ENCODE measurements at places on chromosomes 5 and 9.

DNA sequence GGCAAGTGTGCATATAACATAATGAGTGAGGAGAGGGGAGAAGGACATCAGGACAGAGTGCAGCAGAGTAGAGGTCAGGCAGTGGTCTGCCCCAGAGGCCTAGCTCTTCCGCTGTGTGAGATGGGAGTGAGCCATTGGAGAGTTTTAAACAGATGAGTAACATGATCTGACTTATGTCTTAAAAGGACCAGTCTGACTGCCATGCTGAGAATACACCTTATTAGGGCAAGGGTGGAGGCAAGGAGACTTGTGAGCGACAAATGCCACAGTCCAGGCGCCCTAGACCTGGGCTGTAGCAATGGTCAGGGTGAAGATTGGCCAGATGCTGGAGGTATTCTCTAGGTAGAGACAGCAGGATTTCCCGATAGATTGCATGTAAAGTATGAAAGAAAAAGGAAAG, 83.1 kb downstream of the WWC1 start:
- DNase-seq = no peak

- no peak for DNase-seq
Observed at GRCh38 chr9:31347082-31347617, 1037.3 kb upstream of the ACO1 start.

DNA sequence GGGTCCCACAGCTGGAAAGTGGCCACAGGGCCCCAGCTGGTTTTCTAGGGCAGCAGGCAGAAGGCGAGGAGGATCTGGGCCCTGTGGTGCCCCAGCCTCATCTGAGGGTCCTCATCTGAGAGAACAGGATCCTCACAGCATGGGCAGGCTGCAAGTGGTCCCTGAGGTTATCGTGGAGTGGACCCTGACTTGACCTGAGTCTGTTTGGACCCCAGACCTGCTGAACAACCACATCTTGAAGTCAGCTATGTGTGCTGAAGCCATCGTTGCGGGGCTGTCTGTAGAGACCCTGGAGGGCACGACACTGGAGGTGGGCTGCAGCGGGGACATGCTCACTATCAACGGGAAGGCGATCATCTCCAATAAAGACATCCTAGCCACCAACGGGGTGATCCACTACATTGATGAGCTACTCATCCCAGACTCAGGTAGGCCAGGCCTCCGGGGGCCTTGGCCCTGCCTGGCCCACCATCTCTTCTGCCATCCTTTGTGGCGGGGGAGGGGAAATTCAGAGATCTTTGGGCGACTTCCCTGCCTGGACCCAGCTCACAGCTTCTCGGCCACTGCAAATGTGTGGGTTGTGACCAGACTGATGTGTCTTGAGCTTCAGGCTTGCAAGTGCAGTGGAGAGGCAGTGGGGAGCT, 24.0 kb downstream of the TGFBI start:
- no peak for DNase-seq

- no peak for DNase-seq
Observed at GRCh38 chr9:13646500-13647021, 367.1 kb upstream of the MPDZ start.

DNA sequence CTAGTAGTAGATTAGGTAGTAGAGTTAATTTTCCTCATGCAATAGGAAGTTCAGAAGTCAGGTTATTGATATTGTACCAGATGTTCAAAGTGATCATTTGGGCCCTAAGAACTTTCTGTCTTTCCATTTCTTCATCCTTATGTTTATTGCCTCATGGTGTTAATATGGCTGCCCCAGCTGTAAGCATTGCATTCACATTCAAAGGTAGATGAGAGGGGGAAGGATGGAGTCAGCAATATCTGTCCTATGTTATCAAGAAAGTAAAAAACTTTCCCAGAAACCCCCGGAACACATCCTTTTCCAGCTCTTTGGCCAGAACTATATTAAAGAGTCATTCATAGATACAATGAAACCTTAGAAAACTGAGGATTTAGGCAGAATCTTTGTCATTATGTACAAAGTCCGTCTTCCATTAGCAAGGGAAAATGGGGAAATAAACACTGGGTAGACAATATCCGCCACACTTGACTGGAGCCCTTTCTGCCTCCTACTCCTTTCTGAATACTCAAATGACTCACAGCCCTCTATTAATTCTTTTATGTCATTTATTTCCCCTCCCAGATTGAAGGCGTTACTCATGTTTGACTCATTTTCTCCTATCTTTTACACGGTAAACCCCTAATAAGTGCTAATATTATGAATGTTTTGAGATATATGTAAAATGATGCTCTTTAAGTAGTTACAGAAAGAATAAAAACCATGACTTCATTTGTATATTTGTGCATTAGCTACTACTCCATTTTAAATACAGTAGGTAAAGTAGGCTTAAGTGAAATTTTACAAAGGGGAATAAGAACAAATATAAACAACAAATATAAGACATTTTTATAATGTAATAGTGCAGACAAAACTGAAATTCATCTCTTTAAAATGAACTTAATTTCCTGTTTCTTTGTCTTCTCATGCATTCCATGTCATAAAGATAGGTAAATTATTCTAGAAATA, 127.6 kb downstream of the SLF1 start:
- no peak for DNase-seq

DNA sequence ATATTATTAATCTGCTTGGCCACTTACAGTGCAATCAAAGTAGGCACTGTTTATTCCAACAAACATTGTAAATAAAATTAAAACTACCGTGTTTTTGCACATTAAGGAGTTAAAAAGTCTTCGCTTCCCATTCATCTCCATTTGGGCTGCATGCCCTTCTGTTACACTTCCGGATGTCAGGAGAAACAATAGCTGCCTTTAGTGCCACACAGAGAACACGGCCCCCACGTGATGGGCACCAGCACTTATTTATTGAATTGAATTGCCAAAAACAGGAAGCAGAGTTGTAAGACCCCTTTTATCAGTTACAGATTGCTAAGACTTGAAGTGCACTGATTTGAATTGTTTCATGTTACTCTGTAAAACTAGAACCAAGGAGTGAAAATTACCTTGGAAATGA, 80.4 kb downstream of the LHFPL2 start:
- DNase-seq = no peak

- DNase-seq = no peak
Observed at GRCh38 chr5:172504701-172505402, 50.5 kb upstream of the SH3PXD2B start.

DNA sequence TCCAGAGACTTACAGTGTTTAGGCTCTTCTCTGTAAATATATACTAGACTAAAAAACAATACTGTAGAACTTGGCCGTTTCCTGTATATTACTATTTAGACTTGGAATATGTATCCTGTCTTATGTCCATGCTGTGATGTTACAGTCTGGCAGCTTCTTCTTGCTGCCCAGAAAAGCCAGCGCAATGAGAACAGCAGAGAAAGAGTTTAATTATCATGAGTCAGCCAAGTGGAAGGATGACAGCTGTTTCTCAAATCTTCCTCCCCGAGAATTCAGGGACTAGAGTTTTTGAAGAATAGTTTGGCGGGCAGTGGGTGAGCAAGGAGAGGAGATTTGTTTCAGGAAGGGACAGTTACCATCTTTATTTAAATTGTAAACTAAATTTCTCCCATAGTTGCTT, 37.5 kb downstream of the NAA35 start:
- DNase-seq = no peak

- DNase-seq = no peak
Observed at GRCh38 chr5:22899341-22899740, 46.2 kb upstream of the CDH12 start.

DNA sequence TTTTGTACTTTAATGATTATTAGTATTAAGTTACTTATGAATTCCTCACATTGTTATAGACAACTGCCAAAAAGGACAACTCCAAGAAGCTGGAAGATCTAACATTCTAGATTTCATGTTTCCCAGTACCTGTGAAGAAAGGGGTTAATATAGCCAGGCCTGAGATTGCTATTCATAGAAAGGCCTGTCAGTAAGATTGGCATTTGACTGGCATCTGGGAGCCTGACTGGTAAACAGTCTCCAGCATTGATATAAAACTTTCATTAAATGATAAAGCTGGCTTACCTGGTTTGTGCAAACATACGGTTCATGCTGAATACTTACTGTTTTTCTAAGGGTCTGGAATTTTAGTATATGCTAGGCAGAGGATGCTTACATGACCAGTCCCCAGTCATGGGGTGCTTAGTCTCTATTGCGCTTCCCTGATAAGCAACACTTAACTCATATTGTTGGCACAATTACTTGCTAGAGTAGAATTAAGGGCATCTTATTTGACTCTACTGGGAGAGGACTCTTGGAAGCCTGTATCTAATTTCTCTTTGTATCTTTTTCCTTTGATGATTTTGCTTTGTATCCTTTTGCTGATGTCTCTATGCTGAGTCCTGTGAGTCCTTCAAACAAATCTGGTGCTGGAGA, 340.4 kb upstream of the SEMA6A start:
- no peak for DNase-seq

- DNase-seq = no peak
Observed at GRCh38 chr9:125119643-125120286, 23.6 kb downstream of the SCAI start.

DNA sequence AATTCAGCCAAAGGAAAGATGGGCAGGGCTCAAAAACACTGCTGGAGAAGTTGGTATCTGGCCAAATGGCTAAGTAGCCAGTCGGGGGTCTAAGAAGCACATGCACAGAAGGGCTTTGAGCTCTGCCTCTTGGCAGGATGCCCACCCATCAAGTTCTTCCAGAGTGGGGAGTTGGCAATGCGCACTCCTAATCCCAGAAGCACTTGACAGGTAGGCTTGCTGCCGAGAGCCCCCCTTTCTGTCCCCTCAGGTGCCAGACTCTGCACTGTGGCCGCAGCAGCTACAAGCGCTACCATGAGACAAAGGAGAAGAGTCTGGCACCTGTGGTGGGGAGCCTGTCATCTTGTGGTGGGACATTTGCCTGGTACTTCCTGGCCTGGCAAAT, 252.9 kb upstream of the SLC24A2 start:
- no peak for DNase-seq

DNA sequence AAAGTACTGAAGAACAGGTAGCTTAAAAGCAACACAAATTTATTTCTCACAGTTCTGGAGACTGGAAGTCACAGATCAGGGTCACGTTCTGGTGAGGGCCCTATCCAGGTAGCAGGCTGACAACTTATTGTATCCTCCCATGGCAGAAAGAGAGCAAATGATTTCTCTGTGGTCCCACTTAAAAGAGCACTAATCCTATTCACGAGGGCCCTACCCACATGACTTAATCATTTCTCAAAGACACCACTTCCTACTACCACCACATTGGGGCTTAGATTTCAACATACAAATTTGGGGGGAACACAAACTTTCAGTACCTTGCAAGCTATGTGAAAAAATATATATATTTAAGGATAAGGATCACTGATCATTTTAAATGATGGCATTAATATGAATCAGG, 75.8 kb upstream of the PPP1R2B start:
- no peak for DNase-seq

- DNase-seq = no peak
Observed at GRCh38 chr9:33414268-33414667, 11.9 kb upstream of the AQP7 start.

- DNase-seq = no peak
Observed at GRCh38 chr9:128104171-128104618, 23.3 kb downstream of the PTGES2 start.

DNA sequence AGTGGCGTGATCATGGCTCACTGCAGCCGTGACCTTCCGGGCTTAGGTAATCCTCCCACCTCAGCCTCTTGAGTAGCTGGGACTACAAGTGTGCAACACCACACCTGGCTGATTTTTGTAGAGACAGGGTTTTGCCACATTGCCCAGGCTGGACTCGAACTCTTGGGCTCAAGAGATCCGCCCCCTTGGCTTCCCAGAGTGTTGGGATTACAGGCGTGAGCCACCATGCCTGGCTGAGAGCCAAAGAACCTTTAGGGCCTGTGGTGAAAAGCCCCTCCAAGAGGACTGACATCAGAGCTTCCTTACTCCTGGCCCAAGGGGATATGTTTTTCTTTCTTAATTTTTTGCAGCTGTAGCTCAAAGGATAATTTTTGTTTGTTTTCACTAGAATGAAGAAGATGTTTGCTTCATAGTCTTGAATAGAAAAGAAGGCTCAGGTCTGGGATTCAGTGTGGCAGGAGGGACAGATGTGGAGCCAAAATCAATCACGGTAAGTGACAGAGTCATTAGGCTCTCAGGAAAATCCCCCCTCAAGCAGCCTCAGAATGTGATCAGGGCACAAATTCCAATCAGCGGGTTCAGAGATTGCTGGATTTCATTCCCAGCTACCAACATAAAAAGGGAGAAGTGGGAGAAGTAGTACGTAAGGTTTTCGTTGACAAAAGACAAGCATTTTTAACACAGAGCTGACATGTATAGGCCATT, 77.1 kb downstream of the GOLPH3 start:
- DNase-seq = no peak

DNA sequence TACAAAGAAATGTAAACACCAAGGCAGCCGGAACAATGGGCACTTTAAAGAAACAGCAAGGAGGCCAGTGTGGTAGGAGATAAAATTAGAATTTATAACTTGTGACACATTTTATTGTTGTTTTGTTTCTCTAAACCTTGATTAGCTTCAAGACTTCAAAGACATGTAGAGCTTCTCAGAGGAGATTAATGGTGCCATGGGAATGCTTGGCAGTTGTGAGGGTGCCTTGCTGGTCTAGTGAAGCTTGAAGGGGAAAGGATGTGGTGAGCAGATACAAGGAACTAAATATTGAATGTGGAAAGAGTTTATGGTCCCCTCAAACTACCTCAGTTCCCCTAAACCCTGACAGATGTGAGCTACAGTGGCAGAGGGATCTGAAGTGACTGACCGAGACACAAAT, 322.4 kb upstream of the ADAMTS16 start:
- no peak for DNase-seq

DNA sequence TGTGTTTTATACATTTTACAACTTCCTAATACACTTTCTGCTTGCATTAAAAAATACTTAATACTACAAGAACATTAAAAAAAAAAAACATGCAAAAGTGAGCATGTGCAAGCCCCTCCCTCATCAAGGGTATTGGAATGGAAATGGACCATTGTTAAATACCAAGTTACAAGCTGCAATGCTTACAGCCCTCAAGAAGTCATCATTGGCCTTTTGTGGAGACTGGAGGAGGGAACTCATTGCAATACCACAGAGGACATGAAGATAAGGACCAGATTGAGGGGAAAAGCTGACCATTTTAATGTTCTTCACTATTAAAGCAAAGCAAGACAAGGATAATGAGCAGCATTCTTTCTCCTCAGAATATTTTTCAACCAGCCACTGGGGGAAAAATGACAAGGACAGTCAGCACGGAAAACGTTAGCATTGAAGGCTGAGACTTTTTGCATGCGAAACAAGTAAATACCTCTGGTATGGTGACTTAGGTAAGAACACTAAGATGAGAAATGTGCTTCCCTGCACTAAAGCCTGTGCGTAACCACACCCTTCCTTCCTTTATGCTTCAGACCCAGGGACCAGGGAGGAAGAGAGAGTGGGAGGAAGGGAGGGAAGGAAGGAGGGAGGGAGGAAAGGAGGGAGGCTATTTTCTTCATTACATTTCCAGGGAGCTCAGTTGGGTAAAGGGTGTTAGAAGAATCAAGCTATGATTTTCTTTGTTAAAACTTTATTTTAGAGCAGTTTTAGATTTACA, 141.1 kb upstream of the RAPGEF1 start:
- no peak for DNase-seq
